Left hindlimb (tissue), 1 donor: ENCODE measurements at places on chromosomes 6 and 20.

- no peak for DNase-seq
Measured at GRCh38 chr20:48703511-48704219, 124.1 kb downstream of the PREX1 start.

DNA sequence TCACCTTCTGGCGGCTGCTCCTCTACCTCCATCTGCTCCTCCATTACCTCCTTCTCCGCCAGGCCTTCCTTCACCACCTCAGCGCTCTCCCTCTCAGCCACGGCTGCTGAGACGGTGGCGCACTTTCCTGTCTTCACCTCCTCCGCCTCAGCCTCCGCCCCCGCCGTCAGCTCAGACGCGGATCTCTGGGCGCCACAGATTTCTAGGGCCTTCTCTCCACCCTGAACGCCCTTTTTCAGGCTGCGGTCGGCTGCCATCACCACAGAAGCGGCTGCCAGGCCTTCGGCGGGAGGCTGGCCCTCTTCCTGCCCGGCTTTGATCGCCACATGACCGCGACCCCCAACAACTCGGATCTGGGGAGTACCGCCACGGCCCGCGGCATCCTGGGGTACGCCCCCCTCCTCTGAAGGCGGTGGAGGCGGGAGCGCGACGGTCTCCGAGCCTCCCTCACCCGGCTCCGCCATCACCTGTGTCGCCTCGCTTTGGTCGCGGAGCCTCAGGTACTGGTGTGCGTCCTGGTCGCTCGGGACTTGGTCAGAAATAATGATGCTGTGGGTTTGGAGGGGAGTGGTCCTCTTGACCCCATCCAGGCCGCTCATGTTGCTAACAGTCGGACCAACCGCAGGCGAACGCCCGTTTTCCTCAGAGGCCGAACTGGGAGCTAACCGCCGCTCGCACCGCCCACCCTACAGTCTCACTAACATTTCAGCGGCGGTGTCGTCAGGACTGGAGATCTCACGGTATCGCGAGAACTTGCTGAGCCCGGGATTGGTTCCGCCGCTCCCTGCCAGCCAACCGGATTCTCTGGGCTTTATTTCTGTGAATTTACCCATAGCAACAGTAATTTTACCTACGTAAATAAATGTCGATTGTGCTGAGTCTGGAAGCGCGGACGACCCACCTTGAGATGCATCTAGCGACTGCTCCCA lies at the start of gene TSPYL1:
Gene TSPYL1, minus strand, starts transcription at position 699 of the 929 bp plus-strand sequence. Its CDS starts 100 bp downstream, at position 599.
- peak; percentile 98 for DNase-seq

DNA sequence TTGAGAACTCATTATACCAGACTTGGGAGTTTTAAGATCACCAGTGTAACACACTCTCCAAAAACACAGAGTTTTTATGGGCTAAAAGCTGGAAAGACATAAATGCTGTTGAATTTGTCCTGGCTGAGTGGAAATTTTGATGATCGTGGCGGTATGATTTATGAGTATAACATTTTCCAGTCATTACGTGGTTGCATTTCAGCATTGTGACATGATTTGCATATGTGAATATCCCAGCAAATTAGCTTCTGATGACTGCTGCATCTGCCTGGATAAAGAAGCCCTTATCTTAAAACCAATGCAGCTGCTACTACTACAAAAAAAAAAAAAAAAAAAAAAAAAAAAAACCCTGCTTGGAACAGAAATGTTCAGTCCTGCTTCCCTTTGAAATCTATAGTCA lies 850.9 kb downstream of the TFAP2A start:
- DNase-seq = no peak

DNA sequence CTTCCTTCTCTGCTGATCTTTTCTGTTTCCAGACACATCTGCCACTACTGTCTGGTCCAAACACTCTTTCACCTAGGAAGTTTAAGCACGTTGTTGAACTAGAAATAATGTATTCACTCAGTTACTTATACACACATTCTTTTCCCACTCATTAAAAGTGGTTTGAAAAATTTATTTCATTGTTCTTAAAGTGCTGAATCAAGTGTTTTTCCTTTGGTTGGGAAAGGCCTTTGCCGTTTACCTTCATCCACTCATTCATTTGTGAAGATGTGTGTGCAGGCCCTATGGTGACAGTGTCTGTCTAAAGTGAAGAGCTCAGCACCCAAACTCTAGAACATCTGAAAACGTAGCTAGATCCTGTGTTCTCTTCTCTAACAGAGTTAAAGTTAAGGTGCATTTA lies 64.2 kb upstream of the AGPAT4 start:
- no peak for DNase-seq

- no peak for DNase-seq
Measured at GRCh38 chr6:136753624-136754023, 38.7 kb downstream of the MAP3K5 start.
